ENCODE measurements at places on chromosomes 1 and 21.

DNA sequence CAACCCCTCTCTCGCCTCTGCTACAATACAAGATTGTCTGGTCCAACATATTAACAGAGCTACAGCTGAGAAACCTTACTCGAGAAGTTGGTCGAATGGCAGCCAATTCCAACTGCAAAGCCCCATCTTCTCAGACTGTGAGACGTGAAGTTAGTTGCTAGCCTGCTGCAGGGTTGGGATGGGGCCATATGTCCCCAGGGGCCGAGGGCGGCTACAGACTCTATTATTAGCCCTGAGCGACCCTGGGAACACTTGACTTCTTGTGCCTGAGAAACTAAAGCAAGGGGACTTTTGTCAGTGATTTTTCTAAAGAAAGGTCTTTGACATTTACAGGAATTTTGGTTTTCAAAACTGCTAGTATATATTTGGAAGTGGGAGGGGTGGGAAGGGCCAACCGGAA is 13.7 kb downstream of the NCF2 start:
- DNase-seq, result no peak

DNA sequence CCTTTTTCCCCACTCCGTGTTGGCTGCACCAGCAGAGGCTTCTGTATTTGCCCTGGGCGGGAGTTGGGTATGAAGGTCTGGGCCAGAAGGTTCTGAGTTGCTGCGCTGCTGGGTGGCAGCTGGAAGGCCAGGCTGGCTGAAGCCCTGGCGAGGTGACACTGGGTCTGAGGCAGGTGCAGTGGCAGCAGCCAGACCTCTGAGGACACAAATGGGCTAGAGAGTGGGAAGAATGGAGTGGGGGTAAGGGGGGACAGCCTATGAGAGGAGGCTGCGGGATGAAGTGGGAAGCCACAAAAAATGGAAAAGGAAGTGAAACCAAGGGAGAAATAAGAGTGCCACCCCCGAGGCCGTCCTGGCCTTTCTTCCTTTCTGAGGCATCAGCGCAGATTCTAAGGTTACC is 53.2 kb downstream of the STX6 start:
- DNase-seq, result no peak

- DNase-seq, result no peak
These were observed 311.8 kb upstream of the B3GALT2 start for GRCh38 chr1:193498088-193498655.

DNA sequence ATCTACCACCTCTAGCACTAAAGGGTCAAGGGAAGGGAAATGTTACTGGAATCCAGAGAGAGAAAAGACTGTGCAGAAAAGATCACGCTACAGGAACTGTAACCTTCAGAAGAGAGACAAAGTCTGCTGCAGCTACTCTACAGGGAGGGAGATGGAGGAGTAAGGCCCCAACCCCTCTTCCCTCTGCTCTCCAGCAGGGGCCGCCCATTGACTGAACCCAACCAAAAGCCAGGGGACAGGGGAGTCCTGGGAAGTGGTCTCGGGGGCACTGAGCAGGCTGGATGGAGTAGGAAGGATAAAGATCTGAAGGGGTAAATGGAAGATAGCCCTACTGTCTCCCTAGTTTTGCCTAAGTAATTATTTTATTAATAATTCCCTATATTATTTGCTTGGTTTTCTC is 72.8 kb upstream of the NR5A2 start:
- DNase-seq, result no peak

- no peak for DNase-seq
These were observed 389.7 kb downstream of the LMO4 start for GRCh38 chr1:87718241-87718950.

DNA sequence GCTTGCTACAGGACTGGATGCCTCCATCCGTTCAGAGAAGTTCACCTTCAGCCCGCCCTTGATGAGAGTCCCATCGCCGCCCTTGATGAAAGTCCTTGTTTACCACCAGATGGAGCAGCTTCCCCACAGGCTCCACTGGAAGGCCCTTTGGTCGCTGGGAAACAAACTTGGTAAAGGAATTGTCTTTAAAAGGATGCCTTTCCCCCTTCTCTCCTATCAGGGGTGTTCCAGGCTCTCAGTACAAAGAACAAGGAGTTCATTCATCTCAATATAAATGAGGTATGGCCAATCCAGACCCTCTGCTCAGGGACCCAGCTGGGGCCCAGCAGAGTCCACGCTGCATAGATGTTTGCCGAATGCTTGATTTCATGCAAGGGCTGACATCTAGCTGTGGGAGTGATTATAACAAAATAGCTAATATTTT is 50.8 kb downstream of the CAPN9 start:
- no peak for DNase-seq

DNA sequence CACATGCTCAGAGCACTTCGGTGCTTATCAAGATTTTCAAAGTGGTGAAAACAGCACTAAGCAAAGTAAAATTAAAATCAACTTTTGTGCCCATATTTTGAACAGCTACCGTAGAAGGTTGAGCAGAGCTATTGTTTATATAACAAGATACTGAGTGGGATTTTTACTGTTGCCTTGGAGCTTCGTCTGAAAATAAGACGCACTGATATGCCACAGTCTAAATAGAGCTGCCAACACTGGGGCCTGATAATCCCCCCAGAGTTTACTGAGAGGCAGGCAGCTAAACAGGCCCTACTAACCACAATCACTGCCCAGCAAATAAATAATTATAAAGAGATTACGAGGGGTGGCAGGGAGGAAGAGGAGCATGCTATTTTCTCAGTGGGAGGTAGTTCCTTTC is 650 bp upstream of the CCDC190 start:
- DNase-seq, result no peak

DNA sequence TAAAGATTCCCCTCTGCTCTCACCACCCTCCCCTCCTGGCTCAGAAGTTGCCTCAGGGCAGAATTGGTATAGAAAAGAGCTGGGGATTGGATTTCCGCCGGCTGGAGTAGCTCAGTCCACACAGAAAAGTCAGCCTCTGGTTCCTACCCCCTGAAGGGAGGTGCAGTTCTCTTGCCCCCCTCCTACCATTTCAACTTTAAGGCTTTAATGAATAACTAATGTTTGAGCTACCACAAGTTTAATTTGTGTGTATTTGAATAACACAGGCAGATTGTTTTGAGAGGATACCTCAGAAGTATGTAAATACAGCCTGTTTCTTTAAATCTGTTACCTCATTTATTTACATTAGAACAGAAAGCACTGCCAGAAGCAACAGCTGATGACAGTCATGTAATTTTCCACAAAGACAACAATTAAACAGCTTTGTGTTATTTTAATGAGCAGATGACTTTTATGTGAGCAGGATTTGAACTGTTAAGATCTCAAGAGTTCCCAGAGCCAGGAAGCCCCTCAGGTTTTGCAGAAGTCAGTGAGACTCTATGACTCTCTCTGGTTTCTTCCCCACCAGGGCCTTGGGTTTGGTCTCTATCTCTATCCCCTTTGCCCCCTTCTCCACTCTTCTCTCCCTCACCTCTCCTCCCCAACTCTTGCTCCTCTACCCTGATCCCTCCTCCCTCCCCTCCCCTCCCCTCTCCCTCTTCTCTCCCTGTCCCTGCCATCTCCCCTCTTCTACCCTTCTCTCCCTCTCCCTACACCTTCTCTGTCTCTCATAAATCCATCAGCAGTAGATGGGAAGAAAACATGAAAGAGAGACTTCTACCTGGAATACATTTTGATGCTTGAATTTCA is 26.3 kb downstream of the DUSP10 start:
- no peak for DNase-seq

GRCh38 chr1:30511991-30512913 is 211.1 kb downstream of the MATN1 start:
- peak; percentile 38 for DNase-seq

- DNase-seq, result no peak
These were observed 90.9 kb upstream of the RUNX3 start for GRCh38 chr1:25020851-25021590.

- no peak for DNase-seq
These were observed 4.0 kb upstream of the DMRTA2 start for GRCh38 chr1:50427086-50427817.

DNA sequence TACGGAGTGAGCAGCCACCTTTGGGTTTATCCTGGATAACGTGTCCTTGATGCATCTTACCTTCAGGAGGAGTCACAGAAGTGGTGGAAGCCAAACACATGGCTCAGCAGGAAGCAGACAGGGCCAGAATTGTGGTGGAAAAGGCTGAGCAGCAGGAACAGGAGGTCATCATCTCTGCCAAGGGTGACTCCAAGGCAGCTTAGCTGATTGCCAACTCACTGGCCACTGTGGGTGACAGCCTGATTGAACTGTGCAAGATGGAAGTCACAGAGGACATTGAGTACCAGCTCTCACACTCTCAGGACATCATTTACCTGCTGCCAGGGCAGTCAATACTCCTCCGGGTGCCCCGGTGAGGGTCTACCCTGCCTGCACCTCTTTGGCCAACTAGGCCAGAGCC is 179.3 kb downstream of the FAF1 start:
- no peak for DNase-seq

GRCh38 chr1:45373573-45373972 is 33.3 kb upstream of the MUTYH start:
- DNase-seq, result no peak

DNA sequence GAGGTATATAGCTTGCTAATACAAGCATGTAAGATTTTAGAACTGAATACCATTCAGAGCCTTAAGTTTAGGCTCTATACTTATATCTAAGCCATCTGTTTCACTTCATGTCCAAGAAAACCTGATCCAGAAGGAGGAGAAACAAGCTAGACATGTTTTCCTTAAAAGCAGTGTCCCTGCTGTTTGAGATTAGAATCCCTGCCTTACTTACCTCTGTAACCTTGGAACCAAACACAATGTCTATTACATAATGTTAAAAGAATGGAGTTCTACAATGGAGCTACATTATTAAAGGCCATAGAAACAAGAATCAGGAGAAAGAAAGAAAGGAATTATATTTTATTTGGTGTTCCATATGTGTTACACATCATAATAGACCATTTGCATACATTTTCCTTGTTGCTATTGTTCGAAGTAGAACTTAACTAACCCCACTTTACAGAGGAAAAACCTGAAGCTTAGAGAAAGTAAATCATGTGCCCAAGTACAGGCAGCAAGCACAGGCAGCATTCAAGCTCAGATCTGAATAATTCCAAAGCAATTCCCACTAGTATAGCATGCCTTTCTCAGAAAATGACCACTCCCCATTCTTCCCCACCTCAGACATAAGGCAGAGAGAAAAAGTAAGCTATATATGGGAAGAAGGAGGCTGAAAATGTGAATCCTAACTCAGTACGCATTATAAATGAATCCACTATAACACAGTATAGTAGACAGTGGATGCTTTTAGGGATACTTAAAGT is 380.1 kb upstream of the SPAG17 start:
- no peak for DNase-seq

- no peak for DNase-seq
These were observed 37.8 kb downstream of the DRAM2 start for GRCh38 chr1:111101854-111102642.

- no peak for DNase-seq
These were observed 97.1 kb upstream of the SLFNL1 start for GRCh38 chr1:41118645-41119044.

- no peak for DNase-seq
These were observed 34.7 kb downstream of the TUFT1 start for GRCh38 chr1:151574575-151575529.

GRCh38 chr1:205533748-205534443 is 29.4 kb downstream of the CDK18 start:
- no peak for DNase-seq

GRCh38 chr1:66445492-66446181 is 88.3 kb upstream of the SGIP1 start:
- no peak for DNase-seq

- no peak for DNase-seq
These were observed 51.4 kb upstream of the COL6A2 start for GRCh38 chr21:46046471-46046870.

DNA sequence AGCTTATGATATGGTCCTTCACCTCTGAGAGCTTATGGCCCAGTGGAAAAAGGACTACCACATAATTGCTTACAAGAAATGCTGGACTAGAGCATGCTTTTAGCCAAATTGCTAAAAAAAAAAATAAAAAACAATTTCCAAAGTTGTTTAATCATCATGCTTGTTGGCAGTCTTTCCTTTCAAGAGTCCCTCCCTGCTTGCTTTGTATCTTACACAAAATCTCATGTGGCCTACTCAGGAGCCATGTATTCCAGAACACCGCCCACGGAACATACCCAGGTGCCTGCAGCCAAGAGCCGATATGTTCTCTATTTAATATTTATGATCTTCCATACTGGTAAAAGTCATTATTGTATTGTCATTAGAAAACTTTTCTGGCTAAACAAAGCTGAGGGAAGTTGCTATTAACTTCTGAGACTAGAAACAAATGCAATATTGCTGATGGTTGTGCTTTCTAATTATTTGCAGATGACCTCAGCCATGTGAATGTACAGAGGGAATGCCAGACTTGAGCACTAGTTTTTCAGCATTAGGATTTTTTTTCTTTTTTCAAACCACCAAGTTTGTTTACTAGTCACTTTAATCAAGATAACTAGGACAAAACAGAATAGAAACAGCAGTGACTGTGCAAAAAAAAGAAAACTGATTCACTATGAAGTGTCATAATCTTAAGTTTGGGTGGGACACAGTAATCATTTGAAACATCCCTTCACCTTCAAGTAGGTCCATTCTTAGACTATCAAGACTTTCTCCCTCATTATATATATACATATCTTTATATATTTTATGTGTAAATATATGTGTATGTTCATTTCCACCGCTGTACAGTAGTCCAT is 129.3 kb upstream of the GORAB start:
- no peak for DNase-seq

- DNase-seq, result no peak
These were observed 1.6 kb downstream of the C1orf21 start for GRCh38 chr1:184388319-184388889.

DNA sequence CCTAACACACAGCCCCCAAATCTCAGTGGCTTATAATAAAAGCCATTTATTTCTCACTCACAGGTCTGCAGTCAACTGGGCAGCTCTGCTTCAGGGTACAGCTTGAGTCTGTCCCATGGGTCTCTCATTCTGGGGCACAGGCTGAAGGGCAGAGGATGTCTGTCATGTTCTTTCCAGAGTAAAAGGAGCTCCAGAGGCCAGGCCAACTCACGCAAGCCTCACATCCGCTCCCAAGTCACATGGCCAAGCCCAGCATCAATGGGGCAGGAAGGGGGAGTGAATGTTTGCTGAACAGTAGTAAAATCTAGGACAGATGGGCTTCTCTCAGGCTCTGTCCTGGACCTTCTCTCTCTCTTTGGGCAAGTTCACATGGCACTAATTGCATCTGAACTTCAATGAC is 7.1 kb upstream of the SSBP3 start:
- DNase-seq, result no peak

- DNase-seq, result no peak
These were observed 58.2 kb downstream of the HSD3B1 start for GRCh38 chr1:119565131-119565772.

GRCh38 chr1:245988393-245989078 is 518.5 kb downstream of the SMYD3 start:
- DNase-seq, result no peak

- DNase-seq, result no peak
These were observed 35.0 kb upstream of the ID3 start for GRCh38 chr1:23594149-23594907.
